Common myeloid progenitor, CD34-positive (primary cell): ENCODE measurements at places on chromosomes 12 and 14.

DNA sequence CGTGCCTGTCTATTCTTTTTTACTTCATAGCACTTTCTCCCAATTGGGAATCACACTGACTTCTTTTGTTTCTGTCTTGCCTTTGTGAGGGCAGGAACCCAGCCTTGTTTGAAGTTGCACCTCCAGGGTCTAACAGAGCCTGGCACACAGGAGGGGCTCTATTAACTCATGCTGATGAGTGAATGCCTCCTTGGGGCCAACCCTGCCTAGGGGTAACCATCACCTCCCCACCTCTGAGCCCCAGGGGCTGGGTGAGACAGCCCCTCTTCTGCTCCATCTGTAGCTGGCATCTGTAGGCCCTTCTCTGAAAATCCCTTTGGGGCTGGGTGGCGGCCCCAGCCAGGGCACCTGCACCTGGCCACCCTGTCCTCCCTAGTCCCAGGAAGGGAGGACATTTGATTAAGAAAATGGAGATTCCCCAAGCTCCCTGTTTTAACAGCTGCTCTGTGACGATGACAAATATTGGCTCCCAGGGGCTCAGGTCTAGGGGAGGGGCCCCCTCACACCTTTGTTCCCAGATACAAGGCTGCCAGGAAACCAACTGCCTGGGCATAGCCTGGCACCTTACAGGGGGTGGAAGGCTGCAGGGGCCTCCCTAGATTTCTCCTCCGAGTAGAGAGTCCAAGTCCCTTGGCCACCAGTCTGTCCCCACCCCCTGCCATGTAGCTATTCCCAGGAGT is 11.8 kb downstream of the TAMALIN start:
- DNase-seq, result no peak

- DNase-seq, result peak; percentile 70
Observed at GRCh38 chr12:6563448-6564050, 4.5 kb downstream of the NOP2 start.

DNA sequence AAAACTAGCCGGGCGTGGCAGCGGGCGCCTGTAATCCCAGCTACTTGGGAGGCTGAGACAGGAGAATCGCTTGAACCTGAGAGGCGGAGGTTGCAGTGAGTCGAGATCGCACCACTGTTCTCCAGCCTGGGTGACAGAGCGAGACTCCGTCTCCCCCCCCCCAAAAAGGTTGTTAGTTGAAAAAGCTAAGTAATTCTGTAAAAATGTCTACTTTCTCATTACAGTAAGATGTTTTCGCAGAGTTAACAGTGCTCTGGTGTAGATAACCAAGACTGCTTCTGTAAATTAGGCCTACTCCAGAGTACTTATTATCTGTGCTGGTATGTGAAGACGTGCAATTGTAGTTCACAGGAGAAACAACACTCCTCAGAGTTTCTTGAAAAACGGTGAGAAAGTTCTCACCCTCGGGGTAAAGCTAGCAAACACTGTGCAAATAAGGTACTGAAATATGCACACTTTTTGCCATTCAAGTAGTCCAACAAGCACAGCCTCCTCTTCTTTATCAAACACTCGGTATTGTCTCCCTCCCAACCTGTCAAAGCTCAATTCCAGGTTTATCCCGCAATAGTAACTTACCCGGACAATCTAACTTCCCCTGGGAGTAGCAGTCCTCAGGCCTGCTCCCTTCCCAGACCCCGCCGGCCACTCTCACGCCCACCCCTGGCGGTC is 974 bp downstream of the BTBD7 start:
- no peak for DNase-seq

- peak; percentile 38 for DNase-seq
Observed at GRCh38 chr14:106874350-106874749, 1348.0 kb downstream of the TMEM121 start.

GRCh38 chr12:96077081-96077480 is 41.7 kb upstream of the LTA4H start:
- DNase-seq, result no peak

GRCh38 chr14:103402695-103403094 is 17.5 kb downstream of the MARK3 start:
- no peak for DNase-seq

GRCh38 chr12:72471806-72472205 is 199.6 kb downstream of the TRHDE start:
- DNase-seq, result no peak

DNA sequence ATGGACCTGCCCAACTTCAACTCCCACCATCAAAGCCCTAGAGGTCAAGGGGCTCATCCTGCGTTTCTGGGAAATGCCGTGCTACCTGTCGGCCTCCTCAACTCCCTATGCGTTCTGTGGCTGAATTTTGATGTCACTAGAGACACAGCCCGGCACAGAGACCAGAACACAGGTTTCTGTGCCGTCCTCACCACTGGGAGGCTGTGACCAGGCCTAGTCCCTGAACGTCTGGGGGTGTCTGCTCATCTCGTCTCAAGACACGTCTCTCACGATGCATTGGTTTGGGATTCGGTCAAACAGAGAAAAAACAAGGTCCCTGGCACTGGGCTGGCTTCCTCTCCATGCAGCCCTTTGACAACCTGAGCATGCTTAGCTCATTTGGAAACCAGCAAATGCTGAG is 33.5 kb downstream of the SLC15A4 start:
- no peak for DNase-seq

- no peak for DNase-seq
Observed at GRCh38 chr12:115474539-115475353, 790.8 kb upstream of the TBX3 start.
